ENCODE measurements at places on chromosomes 2 and 18.

DNA sequence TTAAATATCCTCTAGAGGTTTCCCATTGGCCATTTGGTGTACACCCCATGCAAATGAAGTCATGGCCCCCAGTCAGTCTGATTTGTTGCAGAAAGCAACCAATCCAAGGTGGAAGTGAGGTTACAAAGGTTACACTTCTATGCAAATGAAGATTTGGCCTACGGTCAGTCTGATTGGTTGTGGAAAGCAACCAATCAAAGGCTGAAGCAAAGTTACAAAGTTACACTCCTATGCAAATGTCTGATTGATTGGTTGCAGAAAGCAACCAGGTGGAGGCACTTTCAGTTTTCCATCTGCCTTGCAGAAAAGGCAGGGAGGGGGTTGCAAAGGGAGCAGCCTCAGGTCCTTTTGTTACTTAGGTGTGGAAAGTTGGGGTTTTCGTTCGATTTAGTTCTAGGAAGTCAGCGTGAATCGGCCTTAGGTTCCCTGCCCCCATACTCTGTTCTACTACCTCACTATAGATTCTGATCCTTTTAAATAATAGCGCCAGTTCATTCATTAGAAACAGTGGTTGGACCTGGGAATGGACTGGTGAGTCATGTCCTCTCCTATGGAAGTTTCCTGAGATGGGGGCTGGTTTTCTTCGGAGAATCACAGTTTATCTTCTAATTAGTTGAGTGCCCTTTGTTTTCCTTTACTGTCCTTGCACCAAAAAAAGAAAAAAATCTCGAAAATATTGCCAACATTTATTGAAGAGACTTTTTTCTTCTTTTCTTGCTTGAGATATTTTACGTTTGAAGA lies 279.5 kb downstream of the AGAP1 start:
- DNase-seq = no peak

DNA sequence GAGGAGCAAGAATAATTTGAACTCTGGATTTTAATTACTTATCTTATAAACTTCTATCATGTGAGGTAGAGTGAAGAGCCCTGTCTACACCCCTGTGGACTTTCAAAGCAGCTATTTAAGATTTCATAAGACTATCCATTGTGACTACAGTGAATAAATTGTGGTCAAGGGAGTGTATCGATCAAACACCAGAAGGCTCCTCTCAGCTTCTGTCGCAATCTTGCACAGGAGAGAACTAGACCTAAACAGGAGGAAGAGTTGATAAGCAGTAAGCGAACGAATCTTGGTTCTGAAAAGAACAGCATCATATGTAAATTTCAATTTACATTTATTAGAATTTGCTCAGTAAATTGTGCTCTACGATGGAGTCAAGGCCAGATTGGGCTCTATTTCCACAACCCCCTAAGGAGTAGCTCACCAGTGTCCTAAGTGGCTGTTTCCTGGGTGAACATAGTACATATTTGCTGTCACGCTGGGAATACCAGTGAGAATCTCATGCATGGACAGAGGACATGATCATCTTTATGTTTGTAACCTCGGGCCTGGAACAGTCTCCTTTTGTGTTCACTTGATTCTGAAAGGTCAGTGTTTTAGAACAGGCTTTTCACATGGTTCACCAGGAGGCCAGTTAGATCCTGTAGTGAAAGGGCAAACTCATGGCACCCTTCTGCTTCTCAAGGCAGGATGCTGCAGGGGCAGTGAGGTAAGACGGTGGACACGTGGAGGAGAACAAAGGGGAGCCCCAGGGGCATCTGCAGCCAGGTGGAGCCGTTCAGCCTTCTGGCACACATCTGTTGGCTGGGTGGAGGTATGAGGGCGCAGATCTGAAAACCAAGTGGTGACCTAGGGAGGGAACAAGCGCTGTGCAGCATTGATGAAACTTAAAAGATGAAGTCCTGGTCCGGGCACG lies 33.3 kb downstream of the NPAS2 start:
- DNase-seq = no peak

- no peak for DNase-seq
These were observed 7.6 kb downstream of the ESPNL start for GRCh38 chr2:238107525-238108422.

- DNase-seq = no peak
These were observed 20.2 kb upstream of the ERMN start for GRCh38 chr2:157345647-157346389.

DNA sequence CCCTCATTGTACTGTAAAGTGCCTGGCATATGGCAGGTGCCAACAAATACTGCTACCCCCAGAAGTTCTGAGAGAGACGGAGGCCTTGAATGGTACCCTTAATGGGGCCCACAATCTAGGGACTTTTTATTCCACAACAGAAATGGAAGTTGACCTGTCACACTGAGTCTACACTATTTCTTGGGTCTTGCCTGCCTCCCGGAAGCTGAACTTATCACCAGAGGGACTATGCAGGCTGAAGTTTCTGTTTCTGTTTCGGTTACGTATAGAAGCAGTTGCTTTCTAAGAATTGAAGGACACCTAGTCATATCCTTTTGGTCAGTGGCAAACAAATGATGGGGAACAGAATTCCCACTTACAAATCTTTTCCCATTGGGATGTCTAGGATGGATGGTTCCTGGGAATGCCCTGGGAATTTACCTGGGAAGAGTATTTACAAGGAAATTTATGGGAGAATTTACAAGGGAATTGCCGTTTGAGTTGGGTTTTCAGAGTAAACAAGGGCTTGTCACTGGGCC lies 74.2 kb downstream of the HS1BP3 start:
- no peak for DNase-seq

GRCh38 chr2:119155633-119156032 lies 2.9 kb downstream of the C1QL2 start:
- DNase-seq = no peak

- no peak for DNase-seq
These were observed 2.1 kb upstream of the RTN4 start for GRCh38 chr2:55052129-55053061.

- no peak for DNase-seq
These were observed 21.7 kb downstream of the HDAC4 start for GRCh38 chr2:239378918-239379640.

DNA sequence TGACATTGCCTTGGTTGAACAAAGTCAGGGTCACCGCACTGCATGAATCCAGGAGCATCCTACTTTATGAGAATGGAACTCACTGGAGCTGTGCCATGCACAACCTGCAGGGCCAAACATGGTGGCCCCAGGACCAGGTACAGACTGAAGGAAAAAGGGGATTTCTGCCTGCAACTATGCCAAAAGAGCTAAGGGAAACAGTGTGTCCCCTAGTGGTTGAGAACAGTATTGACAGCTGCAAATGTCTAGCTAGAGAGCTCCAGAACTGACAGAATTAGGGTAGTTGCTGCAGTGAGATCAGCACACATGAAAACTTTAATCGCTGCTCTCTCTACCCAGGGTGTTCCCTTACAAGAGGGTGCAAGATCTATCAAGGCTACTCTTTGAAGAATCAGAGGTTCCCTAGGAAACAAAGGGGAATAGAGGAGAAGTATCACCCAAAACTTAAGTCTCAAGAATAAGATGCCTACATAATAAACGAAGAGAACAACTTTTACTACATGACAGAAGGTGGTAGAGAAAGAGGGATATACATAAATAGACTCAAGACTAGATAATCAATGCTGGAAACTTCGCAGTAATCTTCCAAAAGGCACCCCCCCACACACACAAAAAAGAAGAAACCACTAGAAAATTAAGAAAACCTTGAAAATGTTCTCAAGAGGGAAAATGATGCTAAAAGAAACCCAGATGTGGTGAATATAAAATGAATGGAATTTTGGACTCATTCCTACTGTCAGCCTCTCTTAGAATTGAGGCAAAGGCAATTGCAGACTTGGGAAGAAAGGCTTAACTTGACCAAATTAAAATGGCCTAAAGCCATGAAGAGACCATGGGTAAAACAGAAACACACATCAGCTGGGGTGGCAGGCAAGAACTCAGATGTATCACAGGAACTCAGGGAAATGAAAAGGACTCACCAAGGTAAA lies 43.6 kb upstream of the IHH start:
- no peak for DNase-seq

DNA sequence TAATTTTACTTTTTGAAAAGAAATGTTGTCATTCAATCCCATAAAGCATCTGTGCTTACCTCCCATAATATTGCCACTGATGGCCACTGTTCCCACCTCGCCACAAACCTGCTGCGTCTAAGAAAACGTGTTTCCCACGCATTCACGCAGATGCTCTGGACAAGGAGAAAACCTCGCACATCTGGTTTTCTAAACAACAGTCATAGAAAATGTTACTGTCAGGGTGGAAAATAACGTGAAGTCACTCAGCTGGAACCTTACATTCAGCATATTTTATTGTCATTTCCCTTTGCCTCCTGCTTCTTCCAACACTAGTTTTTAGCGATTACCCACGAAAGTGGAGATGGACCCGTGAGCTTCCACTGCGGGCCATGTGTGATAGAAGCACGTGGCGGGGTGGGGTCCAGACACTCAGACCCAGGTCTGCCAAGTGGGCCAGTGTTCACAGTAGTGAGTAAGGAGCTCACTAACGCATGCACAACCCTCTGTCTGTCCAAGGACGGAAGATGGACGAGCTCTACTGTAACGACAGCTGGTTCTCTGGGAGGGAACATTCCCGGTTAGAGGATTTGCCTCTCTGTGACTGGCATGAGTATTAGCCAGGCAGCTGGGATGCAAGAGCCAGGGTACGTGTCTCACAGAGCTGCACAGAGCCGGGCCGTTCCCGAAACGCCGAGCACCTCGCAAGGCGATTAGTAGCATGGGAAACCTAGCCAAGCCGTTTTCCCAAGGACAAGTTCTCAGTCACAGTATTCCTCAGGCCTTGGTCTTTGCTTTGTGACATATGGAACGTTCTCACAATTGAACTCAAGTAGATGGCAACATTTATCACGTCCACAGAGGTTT lies 94.5 kb downstream of the MTCL1 start:
- DNase-seq = no peak

DNA sequence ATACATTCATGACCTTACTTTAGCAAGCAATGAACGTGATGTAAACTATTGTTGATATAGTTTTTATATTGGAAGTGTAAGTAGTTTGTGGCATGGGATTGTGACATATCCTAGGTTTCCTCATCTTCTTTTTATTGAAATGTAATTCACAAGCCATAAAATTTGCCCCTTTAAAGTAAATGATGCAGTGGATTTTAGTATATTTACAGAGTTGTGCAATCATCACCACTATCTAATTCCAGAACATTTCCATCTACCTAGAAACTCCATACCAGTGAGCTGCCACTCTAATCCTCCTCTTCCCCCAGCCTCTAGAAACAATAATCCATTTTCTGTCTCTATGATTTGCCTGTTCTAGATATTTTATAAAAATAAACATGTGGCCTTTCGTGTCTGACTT lies 10.7 kb upstream of the CASP10 start:
- no peak for DNase-seq

- DNase-seq = no peak
These were observed 42.7 kb downstream of the BCL11A start for GRCh38 chr2:60510713-60511112.

- no peak for DNase-seq
These were observed 162.6 kb downstream of the SS18 start for GRCh38 chr18:25927830-25928229.

DNA sequence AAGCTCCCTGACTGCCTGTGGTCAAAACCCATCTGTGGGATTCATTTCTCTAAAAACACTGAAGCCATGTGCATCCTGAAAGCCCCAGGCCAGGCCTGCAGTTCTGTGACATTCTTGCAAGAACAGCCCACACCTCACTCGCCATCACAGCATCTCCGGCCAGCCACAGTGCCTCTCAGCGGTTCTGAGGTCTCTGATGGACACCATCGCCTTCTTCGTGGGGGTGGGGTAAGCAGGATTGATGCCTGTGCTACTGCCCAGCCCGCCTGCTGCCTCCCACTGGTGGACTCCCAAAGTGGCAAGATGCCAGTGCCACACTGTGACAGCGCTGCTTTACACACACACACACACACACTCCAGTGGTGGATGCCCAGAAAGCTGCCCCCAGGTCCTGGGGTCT lies 5.2 kb upstream of the PRLH start:
- DNase-seq = no peak

DNA sequence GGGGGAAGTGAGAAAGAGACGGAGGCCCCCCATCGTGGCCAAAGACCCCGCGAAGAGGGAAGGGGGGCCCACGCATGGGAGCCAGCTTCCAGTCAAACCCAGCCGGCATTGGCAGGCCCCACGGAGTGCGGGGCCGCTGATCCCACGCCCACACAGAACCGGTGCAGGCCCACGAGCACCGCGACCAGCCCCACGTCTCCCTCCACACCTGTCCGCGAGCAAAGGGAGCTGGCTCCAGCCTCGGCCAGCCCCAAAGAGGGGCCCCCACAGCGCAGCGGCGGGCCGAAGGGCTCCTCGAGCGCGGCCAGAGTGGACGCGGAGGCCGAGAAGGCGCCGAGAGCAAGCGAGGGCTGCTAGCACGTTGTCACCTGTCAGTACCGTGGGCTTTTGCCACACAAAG lies 125.0 kb upstream of the TWIST2 start:
- DNase-seq = no peak

DNA sequence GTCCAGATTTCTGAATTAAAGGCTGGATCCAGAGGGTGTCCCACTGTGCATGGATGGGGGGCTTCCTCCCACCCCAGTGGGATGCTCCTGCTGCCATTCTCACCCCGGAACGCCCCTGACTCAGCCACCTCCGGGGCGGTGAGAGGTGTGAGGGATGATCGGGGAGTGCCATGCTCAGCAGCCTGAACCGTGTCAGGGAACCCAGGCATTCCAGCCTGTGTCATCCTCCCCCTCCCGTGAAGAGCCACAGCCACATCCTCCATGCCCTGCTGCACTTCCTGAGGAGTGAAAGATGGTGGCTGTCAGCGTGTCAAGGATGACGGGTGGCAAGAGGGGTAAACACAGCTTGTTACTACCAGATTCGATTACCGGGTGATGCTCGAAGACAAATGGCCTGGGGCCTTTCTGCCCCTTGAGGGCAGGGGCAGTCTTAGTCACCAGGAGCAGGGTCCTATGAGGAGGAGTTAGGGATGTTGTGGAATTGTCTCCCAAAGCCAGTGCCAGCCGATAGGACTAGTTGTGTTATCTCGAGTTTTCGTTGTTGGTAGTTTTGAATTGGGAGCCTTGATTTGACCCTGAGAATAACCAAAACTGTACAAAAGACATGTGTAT lies 80.8 kb downstream of the TCF7L1 start:
- DNase-seq = no peak

- no peak for DNase-seq
These were observed 2.4 kb upstream of the AAK1 start for GRCh38 chr2:69645921-69646320.

DNA sequence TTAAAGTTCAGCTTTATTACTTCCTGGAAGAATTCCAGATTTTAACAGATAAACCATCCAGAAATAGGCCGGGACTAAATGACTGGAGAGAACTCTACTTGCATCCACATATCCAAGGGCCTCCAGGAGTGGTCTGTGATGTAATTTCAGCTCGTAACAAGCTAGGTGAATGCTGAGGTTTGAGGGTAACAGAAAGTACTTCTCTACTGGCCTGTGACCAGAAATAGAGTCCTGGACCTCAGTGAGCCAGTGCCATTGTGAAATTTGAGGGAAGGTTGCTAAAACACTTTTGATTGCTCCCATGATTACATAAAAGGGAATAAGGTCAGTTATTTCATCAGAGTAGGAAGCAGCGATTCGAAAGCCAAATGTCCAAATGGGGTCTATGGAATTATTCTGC lies 158.1 kb downstream of the DOCK10 start:
- no peak for DNase-seq
